ENCODE measurements at places on chromosomes 6 and 20. TPM values are rescaled to one million over a fixed set of nuclear protein-coding genes. Genes with fewer than 3 reads are reported as not detected.

- DNase-seq: no peak
Measured at GRCh38 chr6:3460253-3460652, 3.4 kb upstream of the SLC22A23 start.

DNA sequence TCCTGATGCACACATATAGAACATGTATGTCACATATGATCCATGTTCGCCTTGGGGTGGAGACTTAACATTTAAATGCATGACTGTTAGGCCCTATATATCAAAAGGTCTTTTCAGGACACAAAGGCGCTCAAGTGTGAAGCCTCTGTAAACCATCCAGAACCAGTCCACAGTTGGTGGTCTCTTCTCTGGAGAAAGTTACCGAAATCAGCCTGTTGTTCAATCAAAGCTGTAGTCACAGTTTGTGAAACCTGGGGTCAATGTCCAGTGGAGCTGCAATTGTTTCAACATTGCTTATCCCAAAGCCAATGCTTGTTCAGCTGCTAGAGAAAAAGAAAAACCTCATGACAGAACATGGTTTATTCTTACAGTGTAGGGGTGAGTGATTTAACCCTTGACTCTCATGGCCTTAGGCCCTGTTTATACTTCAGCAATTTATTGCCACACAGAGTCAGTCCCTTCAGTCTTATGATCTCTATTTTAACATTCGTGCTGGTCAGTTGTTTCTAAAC, 193.6 kb upstream of the CST7 start:
- no peak for DNase-seq

- DNase-seq: no peak
Measured at GRCh38 chr20:47532002-47532401, 30.3 kb downstream of the NCOA3 start.

- peak; percentile 22 for DNase-seq
Measured at GRCh38 chr20:20843982-20844381, 131.5 kb upstream of the RALGAPA2 start.

DNA sequence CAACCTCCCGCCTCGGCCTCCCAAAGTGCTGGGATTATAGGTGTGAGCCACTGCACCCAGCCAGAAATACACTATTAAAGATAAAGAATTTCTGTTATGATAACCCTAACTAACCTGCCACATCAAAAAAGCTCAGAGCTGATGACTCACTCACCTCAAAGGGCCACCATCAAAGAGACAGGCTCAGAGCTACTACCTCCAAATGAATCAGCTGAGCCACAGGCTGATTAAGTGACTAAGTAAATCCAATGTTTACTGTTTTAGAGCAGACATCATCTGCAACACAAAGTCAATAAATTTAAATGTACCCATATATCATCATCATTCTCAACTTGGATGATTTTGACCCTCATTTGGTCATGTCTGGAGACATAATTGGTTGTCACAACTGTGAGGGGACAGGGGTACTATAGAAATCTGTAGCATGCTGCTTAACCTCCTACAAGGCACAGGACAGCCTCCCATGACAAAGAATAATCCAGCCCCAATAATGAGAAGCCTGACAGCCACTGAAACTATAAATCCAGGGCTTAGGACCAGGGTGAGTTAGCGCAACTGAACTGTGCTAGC, 106.5 kb downstream of the ATP9A start:
- DNase-seq: peak; percentile 90

GRCh38 chr20:602111-602970, 7.8 kb downstream of the TCF15 start:
- no peak for DNase-seq

DNA sequence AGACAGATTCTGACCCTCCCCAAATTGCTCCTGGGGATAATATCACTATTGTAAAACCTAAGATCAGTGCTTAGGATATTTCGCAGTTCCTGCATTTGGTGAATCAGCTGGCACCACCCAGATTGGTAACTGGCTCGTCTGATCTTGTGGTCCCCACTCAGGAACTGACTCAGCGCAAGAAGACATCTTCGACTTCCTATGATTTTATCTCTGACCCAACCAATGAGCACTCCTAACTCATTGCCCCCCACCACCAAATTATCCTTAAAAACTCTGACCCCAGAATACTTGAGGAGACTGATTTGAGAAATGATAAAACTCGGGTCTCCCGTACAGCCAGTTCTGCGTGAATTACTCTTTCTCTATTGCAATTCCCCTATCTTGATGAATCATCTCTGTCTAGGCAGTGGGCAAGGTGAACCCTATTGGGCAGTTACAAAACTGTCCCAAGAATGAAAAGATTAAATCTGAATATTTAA, 55.7 kb upstream of the PRND start:
- DNase-seq: peak; percentile 92

- peak; percentile 93 for DNase-seq
Measured at GRCh38 chr20:32040142-32040953, 11.7 kb upstream of the HCK start.

DNA sequence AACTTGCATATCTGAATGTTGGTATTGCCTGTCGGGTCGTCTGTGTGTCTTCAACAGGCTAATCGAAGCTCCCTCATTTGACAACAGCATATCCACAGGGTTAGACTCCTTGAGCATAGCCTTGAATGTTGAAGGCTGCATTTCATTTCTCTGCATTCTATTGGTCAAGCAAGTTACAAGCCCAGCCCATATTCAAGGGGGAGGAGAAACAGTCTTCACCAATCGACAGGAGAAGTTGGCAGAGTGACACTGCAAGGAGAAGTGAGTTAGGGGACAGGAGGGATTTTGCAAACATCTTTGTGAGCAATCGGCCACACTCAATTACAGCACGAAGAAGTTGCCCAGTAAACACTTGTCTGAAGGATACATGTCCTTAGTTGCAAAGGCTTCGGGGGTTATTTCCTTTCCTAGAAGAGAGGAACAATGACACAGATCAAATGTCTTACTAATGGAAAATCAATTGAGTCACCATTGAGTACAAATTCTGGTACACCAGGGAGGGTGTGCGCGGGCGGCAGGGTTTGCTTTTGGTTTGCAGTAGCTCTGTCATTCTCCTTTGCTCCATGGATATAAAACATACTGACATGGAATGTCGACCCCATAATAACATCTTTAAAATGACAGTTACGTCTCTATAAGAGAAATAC, 60.6 kb upstream of the NT5E start:
- DNase-seq: no peak

DNA sequence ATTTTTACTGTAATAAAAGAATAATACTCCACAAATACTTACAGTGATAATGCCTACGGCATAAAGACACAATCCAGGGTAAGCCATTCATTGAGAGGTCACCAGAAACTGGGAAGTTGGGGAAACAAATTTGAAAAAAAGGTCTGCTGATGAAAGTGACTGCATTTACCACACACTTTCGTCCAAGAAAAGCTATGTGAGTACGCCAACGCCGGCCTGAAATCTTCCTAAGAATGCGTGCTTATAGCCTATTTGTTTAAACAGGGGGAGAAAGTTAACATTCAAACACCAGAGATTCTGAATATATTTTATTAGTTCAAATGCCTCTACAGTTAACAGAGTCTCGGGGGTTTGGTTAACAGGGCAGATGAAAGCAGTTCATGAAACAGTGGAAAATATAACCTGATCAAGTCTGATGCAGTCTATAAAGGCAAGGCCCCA, 657 bp upstream of the LTV1 start:
- peak; percentile 22 for DNase-seq

GRCh38 chr6:84773431-84774156, 9.2 kb upstream of the TBX18 start:
- no peak for DNase-seq

The MCM8 gene
- 2.1 TPM for total RNA-seq

The SDC4 gene
- 272 TPM for total RNA-seq

The GJA10 gene
- not detected for total RNA-seq

The TRDN gene
- total RNA-seq: not detected

The FLRT3 gene
- total RNA-seq: 17.1 TPM

The NCOA6 gene
- total RNA-seq: 6.8 TPM

All from bronchial epithelial cell (primary cell).